Hepatocyte (in vitro differentiated cells): ENCODE measurements at places on chromosomes 2 and 18.

- H3K27ac ChIP-seq = no peak overlapping the region
- no peaks in the 10 kb centered on the region for H3K4me1 ChIP-seq
- no peak for DNase-seq
- no peaks in the 10 kb centered on the region for H3K36me3 ChIP-seq
- H3K27me3 ChIP-seq = no peaks in the 10 kb centered on the region
- H3K4me3 ChIP-seq = no peak overlapping the region
Observed at GRCh38 chr18:26002375-26002910, 88.0 kb downstream of the SS18 start.

DNA sequence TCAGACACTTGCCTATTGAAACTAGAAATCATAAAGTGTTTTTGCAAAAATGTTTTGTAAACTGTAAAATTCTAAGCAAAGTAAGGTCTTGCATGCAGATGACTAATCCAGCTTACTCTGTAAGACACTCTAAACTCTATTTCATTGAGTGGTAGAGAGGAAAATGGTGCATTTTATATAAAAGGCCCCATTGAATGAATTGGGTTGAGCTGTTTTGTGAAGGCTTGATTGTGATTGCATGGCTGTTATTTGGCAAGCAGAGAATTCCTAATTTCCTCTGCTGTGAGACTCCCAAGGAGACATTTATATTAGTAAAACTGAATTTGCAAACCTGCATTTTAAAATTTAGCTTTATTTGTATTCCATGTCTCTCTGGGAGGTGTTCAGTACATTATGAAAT lies 234.5 kb downstream of the PARD3B start:
- peaks cover 10% of the 10 kb centered on the region for H3K4me1 ChIP-seq
- no peak for DNase-seq
- H3K27me3 ChIP-seq = no peaks in the 10 kb centered on the region
- H3K4me3 ChIP-seq = no peak overlapping the region
- no peak overlapping the region for H3K27ac ChIP-seq

DNA sequence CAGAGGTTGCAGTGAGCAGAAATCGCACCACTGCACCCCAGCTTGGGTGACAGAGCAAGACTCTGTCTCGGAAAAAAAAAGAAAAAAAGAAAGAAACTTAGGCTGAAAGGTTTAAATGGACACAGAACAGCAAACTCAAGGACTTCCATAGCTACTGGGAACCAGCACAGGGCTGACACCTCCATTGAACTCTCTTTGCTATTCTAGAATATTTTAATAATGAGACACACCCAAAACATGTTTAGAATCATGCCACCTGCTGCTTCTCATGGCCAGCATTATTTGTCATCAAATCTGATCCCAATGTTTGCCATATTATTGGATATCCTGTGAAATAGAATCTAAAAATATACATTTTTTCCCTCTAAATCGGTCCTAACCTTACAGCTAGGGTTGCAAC lies 42.7 kb upstream of the LTBP1 start:
- no peaks in the 10 kb centered on the region for H3K4me1 ChIP-seq
- DNase-seq = no peak
- no peaks in the 10 kb centered on the region for H3K27me3 ChIP-seq
- peaks cover 2% of the 10 kb centered on the region for H3K36me3 ChIP-seq

GRCh38 chr2:148046802-148047201 lies 25.9 kb downstream of the MBD5 start:
- no peaks in the 10 kb centered on the region for H3K4me1 ChIP-seq
- H3K27ac ChIP-seq = no peak overlapping the region
- H3K4me3 ChIP-seq = no peak overlapping the region
- H3K27me3 ChIP-seq = no peaks in the 10 kb centered on the region

DNA sequence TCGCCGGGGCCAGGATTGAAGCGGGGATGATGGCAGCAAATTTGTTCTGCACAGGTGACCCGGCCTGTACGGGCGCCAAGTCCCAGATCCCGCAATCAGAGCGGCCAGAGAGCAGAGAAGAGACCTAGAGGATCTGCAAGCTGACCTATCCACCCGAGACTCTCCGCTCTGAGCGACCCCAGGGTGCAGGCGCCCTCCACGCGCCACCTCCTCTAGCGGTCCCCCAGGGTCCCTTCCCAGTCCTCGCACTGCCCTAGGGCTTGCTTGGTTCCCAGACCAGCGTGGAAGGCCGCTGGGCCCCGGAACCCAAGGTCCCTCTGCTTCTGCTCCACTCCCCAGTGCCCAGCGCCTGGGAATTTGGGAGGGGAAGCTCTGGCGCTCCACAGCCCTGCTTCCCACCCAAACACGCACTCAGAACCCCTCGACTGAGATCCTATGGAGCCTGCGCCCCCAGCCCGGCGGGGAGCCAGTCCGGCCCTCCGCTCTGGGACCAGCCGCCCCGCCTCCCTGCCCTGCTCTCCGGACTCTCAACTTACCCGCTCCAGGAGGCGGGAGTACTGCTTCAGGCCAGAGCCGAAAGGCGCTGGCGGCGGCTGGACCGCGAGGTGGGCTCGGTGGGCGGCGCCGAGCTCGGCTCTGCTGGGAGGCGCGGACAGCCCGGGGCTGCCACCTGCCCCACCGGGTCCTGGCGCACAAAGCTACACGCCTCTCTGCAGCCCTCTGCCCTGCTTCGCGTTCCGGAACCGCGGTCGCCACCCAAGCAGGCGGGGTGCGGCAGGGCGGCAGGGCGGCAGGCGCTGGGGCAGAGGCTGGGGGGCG lies 3.0 kb upstream of the SIX3 start:
- no peak overlapping the region for H3K27ac ChIP-seq
- H3K36me3 ChIP-seq = no peaks in the 10 kb centered on the region
- H3K27me3 ChIP-seq = peaks cover 98% of the 10 kb centered on the region
- H3K4me1 ChIP-seq = peaks cover 29% of the 10 kb centered on the region
- H3K4me3 ChIP-seq = no peak overlapping the region
